ENCODE measurements at places on chromosomes 1 and 21.

- DNase-seq: no peak
Measured at GRCh38 chr1:11654939-11655808, 497 bp downstream of the FBXO44 start.

DNA sequence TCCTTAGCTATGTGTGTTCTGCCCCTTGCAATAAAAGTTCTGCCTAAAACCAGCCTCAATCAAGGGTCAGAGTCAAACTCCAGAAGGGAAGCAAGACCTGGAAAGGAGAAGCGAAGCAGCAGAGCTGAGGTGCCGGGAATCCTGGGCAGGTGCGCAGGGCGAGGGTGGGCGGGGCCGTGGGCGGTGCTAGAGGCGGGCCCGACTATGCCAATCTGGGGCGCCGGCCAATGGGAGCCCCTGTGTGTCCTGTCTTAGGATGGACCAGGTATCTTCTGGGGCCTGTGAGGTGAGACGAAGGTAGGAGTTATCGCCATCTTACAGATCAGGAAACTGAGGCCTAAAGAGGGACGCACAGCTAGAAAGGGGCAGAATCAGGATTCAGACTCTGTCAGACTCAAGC, 120.3 kb downstream of the PTPRU start:
- DNase-seq: no peak

DNA sequence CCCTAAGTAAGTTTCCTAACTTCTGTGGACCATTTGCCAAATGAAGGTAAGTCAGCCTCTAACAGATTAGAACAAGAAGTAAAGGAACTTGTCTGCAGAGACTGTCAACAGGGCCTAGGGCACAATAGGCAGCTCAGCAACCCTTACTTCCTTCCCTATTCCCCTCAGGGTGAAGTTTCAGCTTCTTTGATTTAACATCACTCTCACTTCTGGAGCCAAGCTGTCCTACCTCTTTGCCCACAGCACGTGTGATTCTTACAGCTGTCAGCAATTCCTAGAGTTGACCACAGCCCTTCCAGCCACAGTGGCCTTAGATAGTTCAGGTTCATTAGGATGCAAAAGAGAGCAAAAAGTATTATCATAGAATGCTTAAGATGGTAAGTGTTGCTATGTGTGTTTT, 7.6 kb upstream of the EIF4G3 start:
- no peak for DNase-seq

- DNase-seq: no peak
Measured at GRCh38 chr1:99537886-99538617, 107.9 kb upstream of the PALMD start.

- DNase-seq: no peak
Measured at GRCh38 chr1:7388141-7388487, 383.0 kb upstream of the VAMP3 start.

DNA sequence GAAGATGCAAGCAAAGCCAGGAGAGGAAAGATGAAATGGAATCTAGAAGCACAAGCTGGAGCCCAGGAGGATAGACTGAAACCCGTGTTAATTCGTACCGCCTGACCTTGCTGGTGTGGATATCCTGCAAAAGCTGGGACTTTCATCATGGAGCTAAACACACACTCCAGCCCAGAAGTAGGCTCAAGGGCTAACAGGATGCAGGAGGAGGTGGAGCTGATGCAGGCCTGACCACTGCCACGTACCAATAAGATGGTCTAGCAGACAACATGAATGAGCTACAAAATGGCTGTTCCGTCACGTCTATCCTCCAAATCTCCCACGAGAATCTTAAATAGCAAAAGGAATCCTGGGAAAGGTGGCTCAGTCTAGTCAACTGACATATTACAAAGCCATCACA, 270.3 kb downstream of the SDCCAG8 start:
- DNase-seq: no peak

DNA sequence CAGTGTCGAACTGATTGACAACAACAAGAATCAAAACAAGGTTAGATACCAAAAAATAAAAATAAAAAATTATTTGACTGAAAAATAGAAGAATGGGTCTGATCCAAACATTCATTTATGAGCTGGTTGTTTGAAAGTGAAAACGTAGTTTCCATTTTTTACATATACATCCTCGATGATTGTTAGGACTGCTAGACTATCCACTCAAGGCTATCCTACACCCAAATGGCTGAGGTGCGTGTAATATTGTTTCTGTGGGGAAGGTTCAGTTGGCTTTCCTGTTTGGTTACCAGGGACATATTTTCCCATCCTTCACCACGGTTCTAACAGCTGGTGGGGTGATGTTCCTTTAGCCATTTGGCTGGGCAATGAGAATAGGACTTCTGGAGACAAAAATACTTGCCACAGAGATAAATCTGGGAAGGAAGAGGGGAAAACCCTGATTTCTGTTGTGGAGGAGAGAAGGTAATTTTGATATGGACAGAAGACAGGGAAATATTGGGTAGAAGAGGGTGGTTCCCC, 66.3 kb downstream of the MAP3K7CL start:
- DNase-seq: no peak

DNA sequence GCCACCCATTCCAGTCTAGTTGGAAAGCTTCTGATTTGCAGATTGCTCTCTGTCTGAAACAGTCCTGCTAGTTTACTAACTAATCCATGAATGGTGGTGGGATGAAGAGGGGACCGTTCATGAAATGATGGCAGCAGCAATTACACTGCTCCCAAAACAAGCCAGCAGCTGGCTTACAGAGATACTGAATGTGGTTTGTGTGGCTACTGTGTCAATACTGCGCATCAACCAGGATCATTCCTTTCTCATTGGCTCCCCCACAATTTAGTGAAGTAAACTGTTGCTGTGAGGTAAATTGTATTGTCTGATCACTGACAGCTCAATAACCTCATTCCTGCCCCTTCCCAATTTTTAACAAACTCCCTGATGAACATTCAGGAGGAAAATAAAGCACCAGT, 191.3 kb upstream of the LMO4 start:
- no peak for DNase-seq

- DNase-seq: no peak
Measured at GRCh38 chr1:153760440-153760839, 14.8 kb upstream of the SLC27A3 start.

GRCh38 chr1:150322310-150322709, 977 bp downstream of the PRPF3 start:
- DNase-seq: no peak

- no peak for DNase-seq
Measured at GRCh38 chr1:161137881-161138280, 5.4 kb upstream of the DEDD start.

GRCh38 chr1:240407407-240407806, 204.5 kb downstream of the GREM2 start:
- DNase-seq: no peak

GRCh38 chr1:83065952-83066727, 932.8 kb downstream of the TTLL7 start:
- DNase-seq: no peak

GRCh38 chr1:58447886-58448285, 98.6 kb downstream of the OMA1 start:
- no peak for DNase-seq

DNA sequence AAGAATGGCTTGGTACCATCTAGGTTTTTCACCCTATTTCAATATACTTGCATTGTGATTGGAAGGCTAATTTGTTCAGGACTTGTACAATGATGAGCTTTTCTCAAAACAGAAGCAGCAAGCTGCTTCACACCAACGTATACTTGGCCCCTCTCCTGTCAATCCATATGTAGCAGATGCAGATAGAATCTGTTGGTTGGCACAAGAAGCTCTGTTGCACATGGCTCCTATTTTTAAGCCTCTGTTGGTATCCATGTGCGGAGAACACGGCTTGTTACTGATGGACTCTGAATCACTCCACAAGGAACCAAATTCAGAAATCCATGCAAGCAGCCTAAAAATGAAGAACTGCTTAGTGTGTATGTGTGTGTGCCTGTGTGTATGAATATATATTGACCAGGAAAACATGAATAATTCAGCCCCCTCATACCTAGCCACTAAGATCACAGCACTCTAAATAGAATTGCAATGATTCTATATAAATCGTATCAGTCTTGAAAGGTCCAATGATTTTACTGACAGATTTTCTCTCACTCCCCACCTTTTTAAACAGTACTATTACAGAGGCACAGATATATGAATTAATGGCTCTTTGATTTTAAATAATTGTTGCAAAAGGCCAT, 258.4 kb upstream of the DPYD start:
- DNase-seq: no peak

DNA sequence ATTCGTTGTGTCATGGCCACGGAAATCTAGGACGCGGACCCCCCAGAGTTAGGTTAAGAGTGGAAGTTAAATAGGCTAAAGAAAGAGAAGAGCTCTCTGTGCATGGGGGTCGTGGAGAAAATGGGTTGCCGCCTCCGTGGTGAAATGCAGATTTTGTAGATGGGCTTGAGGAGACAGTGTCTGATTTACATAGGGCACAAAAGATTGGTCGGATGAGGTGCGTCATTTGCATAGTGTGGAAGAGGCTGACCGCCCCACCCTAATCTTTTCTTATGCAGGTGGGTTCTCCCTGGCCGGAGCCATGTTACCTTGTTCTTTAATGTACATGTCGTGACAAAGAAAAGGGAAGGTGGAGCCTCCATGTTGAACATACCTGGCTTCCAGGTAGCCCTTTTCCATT, 14.3 kb upstream of the SLC5A9 start:
- DNase-seq: no peak

GRCh38 chr1:58325866-58326265, 220.7 kb downstream of the OMA1 start:
- no peak for DNase-seq

DNA sequence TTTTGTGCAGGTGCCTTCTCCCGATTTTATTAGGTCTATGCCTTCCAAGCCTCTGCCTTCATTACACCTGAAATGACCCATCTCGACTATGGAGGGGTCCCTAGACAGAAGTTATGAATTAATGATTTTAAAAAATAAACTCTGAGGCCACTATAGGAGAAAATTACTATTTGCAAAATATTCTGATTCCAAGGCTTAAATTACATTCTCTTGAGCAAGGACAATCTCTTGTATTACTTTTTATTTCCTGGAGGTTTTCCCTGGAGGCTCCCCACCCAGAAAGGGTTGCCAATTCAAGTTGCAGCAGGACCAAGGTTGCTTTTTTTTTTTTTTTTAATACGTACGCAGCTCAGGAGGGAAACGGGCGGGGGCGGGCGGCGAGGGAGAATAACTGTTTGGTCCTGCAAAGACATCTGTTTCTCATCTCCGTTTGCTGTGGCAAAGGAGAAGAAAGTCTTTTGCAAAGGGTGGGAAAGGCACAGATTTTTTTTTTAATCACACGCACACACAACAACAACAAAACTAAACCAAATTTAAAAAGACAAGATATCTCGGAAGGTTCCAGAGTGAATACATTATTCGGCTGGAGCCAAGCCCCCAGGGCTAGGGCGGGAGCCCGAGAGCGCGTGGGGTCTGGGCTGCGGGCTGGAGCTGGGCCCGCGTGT, 618 bp upstream of the SERTAD4 start:
- no peak for DNase-seq

- no peak for DNase-seq
Measured at GRCh38 chr21:22900490-22900889, 1902.3 kb downstream of the NCAM2 start.

GRCh38 chr1:168842916-168843315, 113.9 kb upstream of the DPT start:
- no peak for DNase-seq

GRCh38 chr1:170800265-170800664, 135.1 kb upstream of the MROH9 start:
- no peak for DNase-seq

DNA sequence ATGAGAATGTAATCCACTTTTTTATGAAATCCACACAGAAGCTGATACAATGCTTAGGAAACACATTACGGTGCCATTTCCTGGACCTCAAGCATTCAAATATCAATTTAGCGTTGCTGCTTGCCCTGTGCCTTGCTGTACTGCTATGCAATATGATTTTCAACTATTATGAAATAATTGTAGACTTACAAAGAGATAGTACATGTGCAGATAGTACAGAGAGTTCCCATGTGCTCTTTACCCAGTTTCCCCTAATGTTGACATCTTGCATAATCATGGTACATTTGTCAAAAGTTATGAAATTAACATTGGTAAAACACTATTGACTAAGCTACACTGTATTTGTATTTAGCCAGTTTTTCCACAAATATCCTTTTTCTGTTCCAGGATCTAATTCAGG, 37.7 kb upstream of the PTBP2 start:
- DNase-seq: no peak

- no peak for DNase-seq
Measured at GRCh38 chr1:167404161-167404888, 114.0 kb downstream of the CD247 start.

- DNase-seq: no peak
Measured at GRCh38 chr1:216261631-216262030, 161.6 kb downstream of the USH2A start.

DNA sequence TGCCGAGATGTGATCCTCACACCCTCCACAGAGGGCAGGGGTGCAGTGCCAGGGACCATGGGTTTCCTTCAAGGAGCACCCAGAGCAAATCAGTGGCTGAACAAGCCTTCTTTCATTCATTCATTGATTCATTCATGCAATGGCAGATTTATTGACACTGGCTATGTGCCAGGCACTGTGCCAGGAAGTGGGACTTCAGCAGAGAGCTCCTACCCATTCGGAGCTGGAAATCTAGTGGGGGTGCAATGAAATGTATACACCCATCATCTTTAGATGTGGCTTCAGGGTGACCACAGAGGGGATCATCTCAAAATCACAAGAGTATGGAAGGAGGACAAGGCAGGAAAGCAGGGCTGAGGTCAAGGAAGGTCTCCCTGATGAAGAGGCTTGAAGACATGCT, 18.9 kb downstream of the SLC6A9 start:
- DNase-seq: peak; percentile 71

GRCh38 chr1:110319332-110320167, 19.6 kb upstream of the RBM15 start:
- no peak for DNase-seq

GRCh38 chr1:212816567-212817278, 25.0 kb downstream of the TATDN3 start:
- no peak for DNase-seq

DNA sequence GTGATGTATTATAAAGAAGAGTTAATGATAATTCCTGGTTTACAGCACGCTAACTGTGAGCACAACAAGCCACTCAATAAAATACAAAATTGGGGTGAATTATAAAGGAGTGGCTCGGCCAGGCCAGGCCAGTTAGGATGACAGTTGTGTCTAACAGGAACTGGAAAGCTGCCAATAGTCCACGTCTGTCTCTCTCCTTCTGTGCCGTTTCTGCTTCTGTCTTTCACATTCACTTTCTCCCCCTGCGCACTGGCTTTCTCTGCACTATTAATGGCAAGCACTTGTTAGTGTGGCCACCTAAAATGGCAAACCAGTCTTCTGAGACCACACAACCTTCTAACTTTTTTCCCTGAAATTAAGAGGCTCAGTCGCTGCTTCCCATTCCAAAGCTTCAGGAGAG, 394.3 kb downstream of the NTNG1 start:
- DNase-seq: peak; percentile 29

- no peak for DNase-seq
Measured at GRCh38 chr21:15255261-15255660, 190.5 kb upstream of the NRIP1 start.

DNA sequence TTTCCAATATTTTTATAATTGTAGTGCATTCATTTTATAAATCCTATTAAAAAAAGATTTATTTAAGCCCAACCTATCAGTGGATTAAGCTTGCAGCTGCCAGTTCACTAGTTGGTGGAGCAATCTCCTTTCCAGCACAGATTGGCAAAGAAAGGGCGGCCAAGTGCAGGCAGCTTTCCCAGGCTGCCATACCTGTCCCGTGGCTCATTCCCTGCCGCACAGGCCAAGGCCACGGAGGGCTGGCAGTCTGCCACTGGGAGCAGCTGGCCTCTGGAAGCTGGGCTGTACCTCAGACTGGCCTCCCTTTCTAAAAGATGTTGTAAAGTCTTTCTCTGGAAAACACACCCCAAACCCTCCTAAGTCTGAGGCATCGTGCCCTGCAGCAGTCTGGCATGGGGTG, 74.2 kb downstream of the SIM2 start:
- DNase-seq: peak; percentile 69
